ENCODE measurements at places on chromosomes 5 and 9.
A peak's percentile ranks its signal among the peaks of the same experiment; 100 is the strongest.

DNA sequence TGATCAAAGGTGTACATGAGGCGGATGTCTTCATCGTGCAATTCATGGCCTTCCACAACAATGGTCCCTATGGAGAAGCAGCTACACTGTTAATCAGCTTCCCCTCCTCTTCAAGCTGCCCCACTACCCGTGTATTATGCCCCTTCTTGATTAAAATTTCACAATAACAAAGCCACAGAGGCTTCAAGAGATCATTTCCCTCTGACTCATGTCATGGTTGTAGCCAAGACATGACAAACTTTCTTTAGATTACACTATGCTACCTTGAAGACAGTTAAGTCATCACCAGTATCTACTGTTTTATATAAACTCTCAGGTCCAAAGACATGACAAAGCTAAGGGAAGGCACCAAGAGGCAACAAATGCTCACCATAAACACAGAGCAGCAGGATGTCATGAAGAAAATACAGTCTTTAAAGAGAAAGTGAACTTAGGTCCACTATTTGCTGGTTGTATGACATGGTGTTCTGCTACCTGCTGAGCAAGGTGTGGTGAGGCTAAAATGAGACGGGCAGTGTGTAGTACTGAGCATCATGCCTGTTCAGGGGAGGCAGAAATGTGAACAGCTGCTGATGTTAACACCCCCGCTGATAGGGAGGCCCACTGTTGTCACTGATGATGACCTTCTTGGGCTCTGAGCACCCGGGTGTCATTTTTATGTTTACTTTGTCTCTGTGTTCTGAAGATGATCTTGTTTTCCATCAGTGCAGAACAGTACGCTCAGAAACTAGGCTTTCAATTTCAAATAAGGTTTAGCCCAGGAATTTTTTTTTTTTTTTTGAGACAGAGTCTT, 48.3 kb downstream of the IARS1 start:
- no peak for DNase-seq

- no peak for DNase-seq
Observed at GRCh38 chr9:72494051-72494450, 27.4 kb upstream of the TMC1 start.

- peak; percentile 72 for DNase-seq
Observed at GRCh38 chr5:43007246-43007910, 32.7 kb downstream of the ANXA2R start.

DNA sequence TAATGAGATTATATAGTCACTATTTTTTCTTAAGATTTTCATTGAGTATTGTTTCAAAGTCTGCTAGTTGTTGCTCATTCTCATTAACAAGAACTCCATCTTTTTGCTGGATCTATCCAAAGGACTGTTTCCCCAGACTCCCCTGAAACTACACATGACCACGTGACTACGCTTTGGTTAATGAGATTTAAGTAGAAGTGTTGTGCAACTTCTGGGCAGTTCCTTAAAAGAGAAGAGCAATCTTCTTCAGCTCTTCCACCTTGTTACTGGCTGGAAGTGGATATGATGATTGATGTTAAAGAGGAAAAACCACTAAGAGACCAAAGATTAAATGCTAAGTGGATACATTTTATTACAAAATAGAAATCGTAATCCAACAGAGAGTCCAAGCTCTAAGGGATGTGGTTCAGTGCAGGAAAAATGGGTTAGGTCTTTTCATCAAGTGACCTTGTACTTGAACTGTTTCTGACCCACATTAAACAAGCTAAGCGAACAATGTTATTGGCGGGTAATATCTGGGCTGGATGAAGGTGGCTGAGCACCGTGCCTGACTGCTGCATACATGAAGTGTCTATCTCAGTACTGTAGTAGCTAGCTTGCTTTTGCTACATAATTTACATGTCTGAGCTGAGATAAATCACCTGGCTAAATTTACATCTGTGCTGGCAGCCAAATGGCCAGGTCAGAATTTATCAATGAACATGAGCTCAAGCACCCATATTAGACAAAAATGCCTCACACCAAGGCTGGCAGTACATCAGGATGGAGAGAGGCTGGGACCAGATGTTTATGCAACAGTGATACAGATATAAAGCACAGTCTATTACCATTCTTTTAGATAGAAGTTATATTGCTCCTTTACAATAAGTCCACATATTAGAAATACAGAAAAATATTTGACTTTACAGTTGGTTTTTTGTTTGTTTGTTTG, 7.5 kb upstream of the CTNNAL1 start:
- no peak for DNase-seq

DNA sequence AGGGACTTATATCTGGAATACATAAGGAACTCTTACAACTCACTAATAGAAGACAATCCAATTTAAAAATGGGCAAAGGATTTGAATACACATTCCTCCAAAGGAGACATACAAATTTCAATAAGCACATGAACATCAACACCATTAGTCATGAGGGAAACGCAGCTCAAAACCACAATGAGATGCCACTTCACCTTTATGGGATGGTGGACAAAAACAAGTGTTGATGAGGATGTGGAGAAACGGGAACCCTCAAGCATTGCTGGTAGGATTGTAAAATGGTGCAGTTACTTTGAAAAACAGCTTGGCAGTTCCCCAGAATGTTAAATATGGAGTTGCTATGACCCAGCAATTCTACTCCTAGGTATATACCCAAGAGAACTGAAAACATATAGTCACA, 72.7 kb upstream of the IER5L start:
- no peak for DNase-seq

DNA sequence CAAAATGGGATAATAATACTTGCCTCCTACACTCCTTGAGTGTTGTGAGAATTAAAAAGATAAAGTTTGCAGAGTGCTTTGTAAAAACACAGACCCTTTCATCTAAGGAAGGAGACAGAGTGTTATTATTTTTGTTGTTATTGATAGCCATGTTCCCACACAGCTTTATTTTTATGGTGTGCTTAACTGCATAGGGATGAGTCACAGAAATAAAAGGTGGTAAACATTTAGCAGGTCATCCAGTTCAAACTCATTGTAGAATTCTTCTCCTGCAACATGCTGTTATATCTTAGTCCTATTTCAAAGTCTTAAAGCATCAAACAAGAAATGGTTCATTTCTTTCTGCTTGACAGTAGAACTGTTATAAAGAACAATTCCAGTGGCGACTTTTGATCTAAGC, 367.5 kb upstream of the ACTBL2 start:
- DNase-seq = no peak

DNA sequence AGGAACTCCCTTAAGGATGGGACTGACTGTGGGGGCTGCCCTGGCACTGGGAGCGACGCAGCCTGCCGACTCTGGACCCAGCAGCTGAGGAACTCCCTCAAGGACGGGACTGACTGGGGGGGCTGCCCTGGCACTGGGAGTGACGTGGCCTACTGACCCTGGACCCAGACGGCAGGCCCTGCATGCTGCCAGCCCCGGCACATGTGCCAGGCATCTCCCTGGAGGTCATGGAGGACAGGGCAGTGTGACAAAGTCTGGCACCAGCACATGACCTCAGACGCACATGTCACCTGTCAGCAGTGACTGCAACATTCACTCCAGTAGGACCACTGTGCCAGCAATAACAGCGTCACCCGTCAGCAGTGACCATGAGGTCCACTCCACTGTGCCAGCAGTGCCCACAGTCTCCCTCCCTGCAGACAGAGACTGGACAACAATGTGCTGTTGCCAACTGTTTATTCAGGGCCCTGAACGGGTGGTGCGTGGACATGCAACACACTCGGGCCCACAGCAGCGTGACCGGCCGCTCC, 4.5 kb downstream of the FBXW5 start:
- DNase-seq = no peak

GRCh38 chr5:146680846-146681584, 165.0 kb upstream of the GPR151 start:
- no peak for DNase-seq

All from T-helper 1 cell (primary cell).